ENCODE measurements at places on chromosomes 12 and 14. TPM values are rescaled to one million over a fixed set of nuclear protein-coding genes. Genes with fewer than 3 reads are reported as not detected.

Gene EIF2S3B
- 2.4 TPM for total RNA-seq

DNA sequence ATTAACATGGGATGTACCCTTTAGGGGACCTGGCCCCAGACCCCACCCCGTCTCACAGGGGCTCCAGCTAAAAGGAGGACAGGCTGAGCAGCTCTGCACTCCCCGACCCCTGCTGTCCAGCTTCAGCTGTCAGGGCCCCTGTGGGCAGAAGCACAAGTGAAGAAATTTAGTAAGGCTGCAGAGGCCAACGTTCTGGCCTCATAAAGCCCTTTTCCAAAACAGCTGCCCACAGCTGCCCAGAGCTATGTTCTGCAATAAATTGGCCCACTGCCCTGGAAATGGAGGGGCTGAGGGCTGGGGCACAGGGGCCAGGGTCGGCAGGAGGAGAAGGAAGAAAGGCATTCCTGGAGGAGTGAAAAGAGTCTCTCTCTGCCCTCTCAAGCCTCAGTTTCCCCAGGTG lies 357.1 kb downstream of the BCL11B start:
- peaks cover 72% of the 10 kb centered on the region for H3K4me1 ChIP-seq
- H3K36me3 ChIP-seq = no peaks in the 10 kb centered on the region
- no peak overlapping the region for H3K4me3 ChIP-seq
- DNase-seq = no peak
- no peak overlapping the region for H3K27ac ChIP-seq

GRCh38 chr14:30287579-30288445 lies 271.1 kb upstream of the G2E3 start:
- no peak overlapping the region for H3K4me3 ChIP-seq
- H3K36me3 ChIP-seq = no peaks in the 10 kb centered on the region
- no peaks in the 10 kb centered on the region for H3K27me3 ChIP-seq
- DNase-seq = no peak
- H3K4me1 ChIP-seq = no peaks in the 10 kb centered on the region

Gene C12orf56
- total RNA-seq = not detected

Gene CAPZA3
- not detected for total RNA-seq

DNA sequence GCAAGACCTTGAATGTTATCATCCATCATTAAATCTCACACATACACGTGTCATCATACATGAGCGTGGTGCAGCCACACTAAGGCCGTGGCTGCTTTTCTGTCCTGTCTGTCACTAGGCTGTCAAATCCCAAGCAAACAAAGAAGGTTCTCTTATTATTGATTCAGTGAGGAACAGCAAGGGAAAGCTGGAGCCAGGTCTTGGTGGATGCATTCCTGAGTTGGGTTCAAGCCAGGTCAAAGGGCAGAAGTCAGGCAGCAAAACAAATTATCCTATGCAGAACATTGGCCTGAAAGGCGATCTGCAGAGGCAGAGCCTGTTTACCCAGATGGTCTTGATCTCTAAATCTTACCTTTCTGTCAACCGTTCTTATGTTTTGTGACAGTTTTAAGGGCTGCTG lies 252.3 kb downstream of the NEDD1 start:
- H3K27ac ChIP-seq = no peak overlapping the region
- DNase-seq = no peak
- H3K4me3 ChIP-seq = no peak overlapping the region
- H3K36me3 ChIP-seq = no peaks in the 10 kb centered on the region

DNA sequence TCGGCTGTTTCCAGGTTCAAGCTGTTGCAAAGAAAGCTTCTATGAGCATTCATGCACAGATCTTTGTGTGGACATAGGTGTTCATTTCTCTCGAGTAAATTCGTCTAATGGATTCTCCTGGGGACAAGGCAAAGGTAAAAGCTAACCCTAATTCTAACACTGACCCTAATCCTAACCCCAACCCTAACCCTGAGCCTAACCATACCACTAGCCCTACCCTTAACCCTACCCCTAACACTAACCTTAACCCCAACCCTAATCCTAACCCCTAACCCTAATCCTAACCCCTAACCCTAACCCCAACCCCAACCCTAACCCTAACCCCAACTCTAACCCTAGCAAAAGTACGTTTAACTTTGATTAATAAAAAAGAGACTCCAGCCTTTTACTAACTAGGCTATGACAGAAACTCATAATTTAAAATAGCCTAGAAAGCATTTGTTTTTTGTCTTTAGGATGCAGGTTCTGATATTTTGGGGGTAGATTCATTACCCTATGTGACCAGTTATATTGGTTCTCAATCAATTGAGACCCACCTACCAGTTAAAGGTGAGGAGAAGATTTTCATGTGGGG lies 27.6 kb upstream of the RFLNA start:
- no peak for DNase-seq
- no peaks in the 10 kb centered on the region for H3K4me1 ChIP-seq
- no peaks in the 10 kb centered on the region for H3K36me3 ChIP-seq
- no peak overlapping the region for H3K4me3 ChIP-seq
- no peak overlapping the region for H3K27ac ChIP-seq
- peaks cover 31% of the 10 kb centered on the region for H3K27me3 ChIP-seq

Gene SDR9C7
- not detected for total RNA-seq

DNA sequence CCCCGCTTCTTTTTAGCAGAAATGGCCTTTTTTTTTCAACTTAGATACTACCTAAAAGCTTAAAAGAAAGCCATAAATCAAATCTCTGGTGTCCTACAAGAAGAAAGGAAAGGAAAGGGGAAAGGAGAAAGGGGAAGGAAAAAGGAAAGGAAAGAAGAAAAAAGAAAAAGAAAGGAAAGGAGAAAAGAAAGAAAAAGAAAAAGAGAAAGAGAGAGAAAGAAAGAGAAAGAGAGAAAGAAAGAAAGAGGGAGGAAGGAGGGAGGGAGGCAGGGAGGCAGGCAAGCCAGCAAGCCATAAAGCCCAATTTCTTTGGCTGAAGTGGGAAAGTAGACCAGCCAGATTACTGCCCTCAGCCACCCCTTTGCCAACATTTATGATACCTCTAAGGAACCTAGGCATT lies 32.5 kb upstream of the SLC6A13 start:
- H3K27ac ChIP-seq = no peak overlapping the region
- no peak overlapping the region for H3K4me3 ChIP-seq
- H3K36me3 ChIP-seq = peaks cover 96% of the 10 kb centered on the region
- H3K4me1 ChIP-seq = peaks cover 18% of the 10 kb centered on the region
- DNase-seq = no peak

DNA sequence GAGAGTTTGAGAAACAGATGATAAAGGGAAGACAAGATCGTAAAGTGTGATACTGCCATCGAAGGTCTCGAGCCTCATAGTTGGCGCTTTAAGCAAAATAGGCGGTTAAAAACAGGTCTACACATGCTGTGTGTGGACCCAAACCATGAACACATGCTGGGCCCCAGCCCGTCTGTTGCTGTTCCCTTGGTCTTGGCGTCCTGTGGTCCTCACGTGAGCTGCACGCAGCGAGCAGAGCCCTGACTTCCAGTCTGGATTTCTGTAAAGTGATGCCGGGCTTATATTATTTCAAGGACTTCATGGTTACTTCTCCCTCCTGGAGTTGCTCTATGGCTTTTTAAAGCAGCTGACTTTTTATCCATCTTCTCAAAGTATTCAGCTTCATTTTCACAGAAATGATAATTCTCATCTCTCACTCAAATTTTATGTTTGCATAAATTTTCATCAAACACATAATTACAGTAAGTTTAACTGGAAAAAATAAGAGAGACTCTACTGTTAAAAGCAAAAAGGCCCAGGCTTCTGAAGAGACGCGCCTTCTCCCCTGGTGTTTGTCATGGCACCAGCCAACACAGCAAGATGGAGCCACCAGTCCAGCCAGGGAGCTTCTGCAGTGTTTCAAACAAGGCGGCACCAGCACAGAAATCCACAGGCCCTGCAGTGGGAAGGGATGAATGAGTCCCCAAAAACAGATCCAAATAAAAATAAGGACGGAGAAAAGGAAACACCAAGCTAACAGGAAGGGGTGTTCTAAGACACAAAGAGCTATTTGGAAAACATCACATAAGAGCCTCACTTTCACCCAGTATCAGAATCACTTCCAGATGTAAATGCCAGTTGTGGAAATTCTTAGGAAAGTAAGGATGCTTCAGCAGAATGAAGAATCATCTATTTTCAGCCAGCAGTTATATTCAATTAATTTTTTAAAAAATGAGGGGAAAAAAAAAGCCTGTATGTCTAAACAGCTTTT lies 24.9 kb downstream of the SFSWAP start:
- peak overlapping the region; percentile 11 for H3K27ac ChIP-seq
- no peaks in the 10 kb centered on the region for H3K27me3 ChIP-seq
- H3K4me3 ChIP-seq = no peak overlapping the region

GRCh38 chr12:53378222-53378621 lies 1.8 kb upstream of the SP1 start:
- H3K27me3 ChIP-seq = no peaks in the 10 kb centered on the region
- DNase-seq = no peak
- no peak overlapping the region for H3K4me3 ChIP-seq
- H3K4me1 ChIP-seq = peaks cover 32% of the 10 kb centered on the region
- no peak overlapping the region for H3K27ac ChIP-seq

Gene VCPKMT
- 22.3 TPM for total RNA-seq

- H3K27ac ChIP-seq = peak overlapping the region; percentile 99
- H3K4me3 ChIP-seq = peak overlapping the region; percentile 98
- DNase-seq = no peak
- no peaks in the 10 kb centered on the region for H3K27me3 ChIP-seq
Measured at GRCh38 chr12:56720731-56721151, 4.4 kb downstream of the NACA start.

DNA sequence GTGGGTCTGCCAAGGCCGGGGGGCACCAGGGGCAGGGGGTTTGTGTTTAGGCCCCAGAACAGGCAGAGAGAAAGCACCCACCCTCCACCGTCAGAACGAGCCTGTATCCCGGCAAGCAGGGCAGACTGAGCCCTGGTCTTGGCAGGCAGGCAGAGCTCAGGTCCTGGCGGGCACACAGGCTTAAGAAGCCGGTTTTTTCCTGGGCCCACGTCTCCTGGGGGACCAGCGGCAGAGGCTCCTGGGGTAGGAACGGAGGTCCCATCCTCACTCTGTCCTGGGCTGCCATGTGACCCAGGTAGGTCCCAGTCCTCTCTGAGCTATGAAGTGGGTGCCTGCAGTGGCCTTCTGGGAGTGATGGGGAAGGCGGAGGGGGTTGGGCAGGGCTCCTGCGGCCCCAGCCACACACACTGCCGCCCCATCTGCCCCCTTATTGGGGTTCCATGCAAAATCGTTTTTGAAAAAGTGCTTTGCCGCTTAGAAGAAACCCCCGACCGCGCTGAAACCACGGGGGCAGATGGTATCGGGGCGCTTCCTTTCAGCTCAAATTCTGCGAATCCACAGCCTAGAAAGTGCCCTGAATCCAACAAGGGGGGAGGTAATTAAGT lies 24.2 kb downstream of the SH2B3 start:
- peak overlapping the region; percentile 95 for H3K27ac ChIP-seq
- H3K4me3 ChIP-seq = peak overlapping the region; percentile 71
- H3K4me1 ChIP-seq = peaks cover 89% of the 10 kb centered on the region
- no peaks in the 10 kb centered on the region for H3K27me3 ChIP-seq

GRCh38 chr14:99732436-99733210 lies 48.5 kb downstream of the CYP46A1 start:
- no peak overlapping the region for H3K4me3 ChIP-seq
- peaks cover 7% of the 10 kb centered on the region for H3K4me1 ChIP-seq
- peaks cover 39% of the 10 kb centered on the region for H3K27me3 ChIP-seq
- no peak for DNase-seq
- no peak overlapping the region for H3K27ac ChIP-seq

DNA sequence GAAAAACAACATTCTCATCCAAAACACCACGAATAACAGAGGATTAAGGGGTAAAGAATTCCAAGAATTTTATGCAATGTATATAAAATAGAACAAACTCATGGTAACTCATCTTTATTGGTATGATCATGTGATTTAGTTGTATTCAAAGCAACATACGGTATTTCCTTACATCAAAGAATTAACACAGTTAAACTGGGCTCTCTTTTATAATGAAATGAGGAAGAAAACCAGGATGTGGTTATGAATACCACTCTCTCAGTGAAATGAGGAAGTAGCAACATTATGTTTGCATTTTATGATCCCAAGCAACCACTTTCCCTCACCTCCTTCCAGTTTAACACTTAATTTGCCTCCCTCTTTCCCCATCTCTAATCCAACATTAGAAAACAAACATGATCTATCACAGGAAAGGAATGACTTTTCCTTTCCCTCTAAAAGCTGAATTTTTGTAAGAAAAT lies 22.9 kb downstream of the SPTLC2 start:
- H3K36me3 ChIP-seq = peaks cover 23% of the 10 kb centered on the region
- H3K27me3 ChIP-seq = no peaks in the 10 kb centered on the region
- peak overlapping the region; percentile 93 for H3K27ac ChIP-seq

Gene KRT79
- not detected for total RNA-seq

- no peaks in the 10 kb centered on the region for H3K27me3 ChIP-seq
- no peak overlapping the region for H3K4me3 ChIP-seq
- H3K36me3 ChIP-seq = peaks cover 11% of the 10 kb centered on the region
- H3K27ac ChIP-seq = no peak overlapping the region
- DNase-seq = no peak
- H3K4me1 ChIP-seq = no peaks in the 10 kb centered on the region
Measured at GRCh38 chr12:109191621-109192250, 75.3 kb downstream of the ACACB start.

Gene HNF1A
- not detected for total RNA-seq

Gene LRRC23
- 10.1 TPM for total RNA-seq

DNA sequence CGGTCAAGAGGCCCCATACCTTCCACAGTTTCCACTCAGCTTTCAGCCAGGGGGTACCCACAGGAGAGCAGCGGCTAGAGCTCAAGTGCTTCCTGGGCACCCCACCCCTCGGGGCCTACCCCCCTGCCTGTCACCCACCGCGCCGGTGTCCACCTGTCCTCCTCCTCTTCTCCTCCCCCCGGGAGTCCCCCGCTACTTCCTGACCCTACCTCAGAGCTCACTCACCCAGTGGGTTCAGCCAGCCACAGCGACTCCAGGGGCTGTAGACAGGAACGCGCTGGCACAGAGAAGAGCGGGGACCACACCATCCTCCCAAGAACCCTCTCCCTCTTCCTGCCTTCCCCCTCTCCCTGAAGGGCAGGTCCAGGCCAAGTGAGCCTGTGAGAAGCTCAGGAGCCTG lies 123.0 kb downstream of the ESRRB start:
- H3K27me3 ChIP-seq = peaks cover 8% of the 10 kb centered on the region
- H3K4me1 ChIP-seq = no peaks in the 10 kb centered on the region
- no peaks in the 10 kb centered on the region for H3K36me3 ChIP-seq
- no peak overlapping the region for H3K27ac ChIP-seq
- H3K4me3 ChIP-seq = no peak overlapping the region
- no peak for DNase-seq
